Urinary bladder (tissue), 4 donors: ENCODE measurements at places on chromosomes 12 and 14. TPM values are rescaled to one million over a fixed set of nuclear protein-coding genes. Genes with fewer than 3 reads are reported as not detected.

Gene TXNDC16
- 5.6 TPM for polyA plus RNA-seq

Gene STAT2
- 66.3 TPM for polyA plus RNA-seq

- no peak for DNase-seq
Observed at GRCh38 chr12:81249976-81250375, 172.1 kb downstream of the ACSS3 start.

GRCh38 chr14:40218282-40218941 is 786.2 kb upstream of the FBXO33 start:
- DNase-seq, result no peak

DNA sequence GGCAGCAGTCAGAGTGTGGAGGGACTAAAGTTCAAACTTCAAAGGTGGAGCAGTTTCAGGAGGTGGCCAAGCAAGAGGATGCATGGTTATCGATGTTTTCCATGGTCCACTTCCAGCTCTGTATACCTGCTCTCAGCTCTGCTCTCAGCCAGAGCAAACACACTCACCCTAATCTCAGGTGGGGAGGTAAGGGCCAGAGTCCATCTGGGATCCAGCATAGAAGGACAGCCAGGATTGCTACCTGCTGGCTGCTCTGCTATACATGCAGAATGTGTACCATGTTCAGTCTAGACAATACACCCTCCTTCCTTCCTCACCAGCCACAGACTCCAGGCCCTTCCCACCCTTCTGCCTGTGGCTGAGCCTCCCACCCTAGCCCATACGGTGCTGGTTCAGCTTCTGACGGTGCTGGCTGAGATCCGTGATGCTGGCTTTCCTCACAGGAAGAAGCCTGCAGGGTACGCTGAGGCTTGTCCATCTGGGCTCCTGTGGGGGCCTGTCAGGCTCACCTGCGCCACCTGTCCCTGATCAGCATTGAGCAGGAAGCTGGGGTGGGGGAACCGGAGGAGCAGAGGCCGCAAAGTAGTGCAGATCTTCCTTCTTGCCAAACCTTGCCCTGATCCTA is 2.4 kb downstream of the CBLN3 start:
- no peak for DNase-seq
